ENCODE measurements at places on chromosomes 2 and 18.
A peak's percentile ranks its signal among the peaks of the same experiment; 100 is the strongest.

DNA sequence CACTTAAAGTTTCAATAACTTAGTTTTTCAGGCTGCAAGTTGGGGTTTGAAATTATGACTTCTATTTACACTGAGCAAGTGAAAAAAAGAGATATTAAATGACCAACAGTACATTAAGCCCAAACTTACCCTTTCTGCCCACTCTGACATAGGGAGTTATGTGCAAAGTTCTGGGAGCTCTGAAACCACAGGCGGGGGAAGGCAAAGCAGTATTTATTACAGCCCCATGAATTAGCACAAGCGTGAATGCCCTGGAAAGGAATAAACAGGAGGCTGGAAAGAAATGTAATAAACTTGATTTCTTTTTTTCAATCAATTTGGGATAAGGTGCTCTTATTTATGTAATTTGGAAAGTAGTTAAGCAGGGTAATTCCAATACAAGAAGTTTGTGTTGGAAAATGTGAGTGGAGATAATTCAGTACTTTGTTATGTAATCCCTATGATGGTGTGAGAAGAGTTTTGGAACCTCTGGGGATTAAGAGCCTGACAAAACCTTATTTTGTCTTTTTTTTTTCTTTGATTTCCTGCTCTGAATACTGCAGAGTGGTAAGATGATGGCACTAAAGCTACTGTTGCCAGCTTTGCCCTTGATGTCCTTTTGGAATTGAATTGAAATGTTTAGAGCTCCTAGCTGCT lies 351.5 kb downstream of the ARHGAP15 start:
- no peak for DNase-seq

- DNase-seq: no peak
These were observed 203.5 kb upstream of the TWIST2 start for GRCh38 chr2:238644095-238645081.

- DNase-seq: no peak
These were observed 3.6 kb downstream of the B3GNT2 start for GRCh38 chr2:62199392-62200125.

GRCh38 chr18:25176518-25177042 lies 175.4 kb downstream of the ZNF521 start:
- no peak for DNase-seq

- no peak for DNase-seq
These were observed 15.3 kb downstream of the TET3 start for GRCh38 chr2:73999881-74000597.

GRCh38 chr2:222813177-222813843 lies 47.5 kb upstream of the ACSL3 start:
- DNase-seq: peak; percentile 48

GRCh38 chr2:232577841-232578240 lies 27.4 kb downstream of the EIF4E2 start:
- no peak for DNase-seq

- DNase-seq: no peak
These were observed 681.0 kb upstream of the GCFC2 start for GRCh38 chr2:76391678-76392077.

DNA sequence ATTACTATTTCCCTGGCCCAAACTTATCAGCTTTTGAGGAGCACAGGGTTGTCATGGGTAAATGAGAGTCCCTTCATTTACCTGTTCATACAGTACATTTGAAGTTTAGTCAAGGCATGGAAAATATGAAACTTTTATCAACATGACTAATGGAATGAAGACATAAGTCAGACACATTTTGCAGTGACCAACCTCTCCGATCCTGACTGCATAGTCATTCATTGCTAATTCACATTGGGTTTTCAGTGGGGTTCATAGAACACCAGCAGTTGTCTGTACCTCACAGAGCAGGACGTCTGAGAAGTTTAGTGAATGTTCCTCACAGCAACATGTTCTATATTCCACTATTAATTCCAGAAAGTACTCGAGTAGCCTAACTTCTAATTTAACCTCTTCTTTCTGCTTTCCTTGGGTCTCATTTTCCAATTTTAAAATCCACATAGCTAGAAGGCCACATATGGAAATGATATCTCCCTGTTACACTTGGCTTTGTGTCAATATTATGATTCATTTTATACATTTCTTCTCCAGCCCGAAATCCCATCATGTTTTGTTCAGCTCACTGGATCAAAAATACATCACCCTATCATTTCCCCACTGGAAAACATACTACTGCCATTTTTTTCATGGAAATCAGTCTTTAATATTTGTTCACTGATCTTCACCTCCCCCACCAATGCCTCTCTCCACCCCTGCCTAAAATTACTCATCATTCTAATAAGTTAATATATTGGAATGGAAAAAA lies 65.9 kb downstream of the CDH20 start:
- DNase-seq: no peak

GRCh38 chr2:218270721-218271486 lies 585 bp downstream of the PNKD start:
- no peak for DNase-seq

GRCh38 chr2:54459037-54459441 lies 2.9 kb downstream of the SPTBN1 start:
- DNase-seq: no peak

DNA sequence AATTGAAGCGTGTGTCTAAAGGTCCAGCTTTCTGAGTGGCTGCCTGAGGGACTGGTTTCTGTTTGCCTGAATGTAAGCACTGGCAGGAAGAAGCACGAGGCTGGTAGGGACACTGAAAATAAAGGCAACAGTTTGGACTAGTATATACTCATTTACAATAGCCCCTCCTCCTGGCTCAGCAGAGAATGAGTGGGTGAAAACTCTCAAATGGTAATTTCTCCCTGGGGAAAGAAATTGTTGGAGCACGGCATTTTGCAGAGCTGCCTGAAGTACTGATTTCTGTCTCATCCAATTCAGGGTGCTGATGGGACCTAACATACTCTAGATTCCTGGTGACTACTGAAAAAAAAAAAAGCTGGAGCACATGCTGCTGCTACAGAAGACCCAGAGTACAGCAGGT lies 17.3 kb upstream of the SPP2 start:
- no peak for DNase-seq

- DNase-seq: no peak
These were observed 22.4 kb downstream of the CRYGD start for GRCh38 chr2:208101716-208102631.

GRCh38 chr2:881204-881918 lies 69.3 kb upstream of the SNTG2 start:
- DNase-seq: no peak

- DNase-seq: no peak
These were observed 73.9 kb downstream of the TWIST2 start for GRCh38 chr2:238921681-238922319.

DNA sequence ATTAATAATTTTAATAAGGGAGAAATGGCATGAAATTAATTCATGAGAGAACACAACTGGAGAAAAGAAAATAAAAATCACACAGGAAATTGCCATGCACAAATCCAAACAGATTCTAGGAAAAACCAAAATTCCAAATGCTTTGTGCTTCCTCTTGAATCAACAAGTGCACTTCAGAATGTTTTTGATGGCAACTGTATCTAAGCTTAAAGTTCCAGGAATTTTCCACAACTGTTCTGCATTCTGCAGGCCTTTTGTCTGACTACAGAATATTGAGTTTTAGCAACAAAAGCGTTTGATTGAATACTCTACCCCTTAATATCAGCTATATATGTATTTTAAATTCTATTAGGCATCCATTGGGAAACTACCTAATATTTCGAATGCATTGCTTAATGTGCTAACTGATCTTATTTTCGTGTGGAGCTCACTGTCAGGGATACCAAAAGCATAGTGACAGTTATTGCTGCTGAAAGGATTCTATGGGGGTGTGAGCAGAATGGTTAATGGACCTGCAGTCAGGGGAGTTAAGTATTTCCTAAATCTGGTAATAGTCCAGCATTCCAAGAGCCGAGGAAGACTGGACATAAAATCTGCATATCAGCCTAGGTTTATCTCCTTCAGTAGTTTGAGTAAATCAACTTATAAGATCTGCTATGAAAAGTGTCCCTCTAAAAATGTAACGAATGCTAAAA lies 482.7 kb upstream of the POU3F3 start:
- DNase-seq: no peak

- DNase-seq: no peak
These were observed 284.2 kb upstream of the HDAC4 start for GRCh38 chr2:239684996-239685395.

DNA sequence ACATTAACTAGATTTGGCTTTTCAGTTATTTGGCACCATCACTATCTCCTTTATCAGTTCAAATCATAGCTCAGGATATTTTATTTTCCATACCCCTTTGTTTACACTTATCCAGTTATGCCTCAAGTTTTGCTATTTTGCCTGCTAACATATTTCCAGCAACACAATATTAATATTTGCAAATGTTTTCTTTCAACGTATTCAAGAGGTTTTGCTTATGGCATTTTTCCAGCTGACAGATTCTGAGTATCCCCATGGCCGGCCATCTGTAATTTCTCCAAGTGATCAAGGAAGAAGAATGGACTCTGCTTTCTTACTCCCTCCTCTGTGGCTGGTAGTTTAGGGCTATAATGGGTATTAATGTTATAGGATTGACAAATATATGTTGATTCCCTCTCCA lies 49.4 kb downstream of the RND3 start:
- DNase-seq: no peak

GRCh38 chr2:38279201-38279600 lies 97.9 kb downstream of the ATL2 start:
- no peak for DNase-seq

GRCh38 chr18:36811430-36811829 lies 17.4 kb downstream of the TPGS2 start:
- no peak for DNase-seq

DNA sequence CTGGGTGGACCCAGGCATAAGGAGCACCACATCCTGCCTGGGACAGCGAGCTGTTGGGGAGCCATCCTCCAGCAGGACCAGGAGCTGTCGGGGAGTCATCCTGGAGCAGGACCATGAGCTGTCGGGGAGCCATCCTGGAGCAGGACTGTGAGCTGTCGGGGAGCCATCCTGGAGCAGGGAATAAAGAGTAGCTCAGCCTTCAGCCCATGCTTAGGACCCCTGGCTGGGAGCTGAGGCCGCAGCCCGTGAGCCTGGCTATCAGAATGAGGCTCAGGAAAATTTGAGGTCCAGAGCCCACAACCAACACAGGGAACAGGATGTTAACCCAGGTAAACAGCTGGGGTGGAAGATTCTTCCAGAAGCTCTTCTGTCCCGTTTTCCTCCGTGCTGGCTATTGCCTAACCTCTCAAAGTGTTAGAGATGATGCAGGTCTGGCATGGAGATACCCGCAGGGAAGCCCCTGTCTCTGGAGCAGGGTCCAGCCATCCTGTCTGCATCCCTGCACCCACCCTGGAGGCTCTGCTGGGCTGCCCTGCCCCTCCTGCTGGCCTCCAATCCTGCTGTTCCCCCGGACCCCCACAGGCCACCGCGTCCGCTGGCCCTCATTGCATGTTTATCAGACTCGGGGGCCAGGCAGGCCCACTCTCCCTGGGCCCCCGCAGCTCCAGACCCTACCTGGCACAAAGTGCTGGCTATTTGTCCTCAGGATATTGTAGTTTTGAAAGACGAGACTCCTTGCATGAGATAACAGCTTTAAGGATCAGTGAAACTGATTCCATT lies 243.5 kb upstream of the MYT1L start:
- DNase-seq: no peak

GRCh38 chr2:221312634-221313033 lies 259.5 kb downstream of the EPHA4 start:
- no peak for DNase-seq
